Mesenchymal stem cell (in vitro differentiated cells and primary cell): ENCODE measurements at places on chromosomes 1 and 21.

GRCh38 chr1:58727364-58727763 lies 27.5 kb upstream of the MYSM1 start:
- no peaks in the 10 kb centered on the region for H3K27me3 ChIP-seq
- no peak overlapping the region for H3K4me3 ChIP-seq
- H3K36me3 ChIP-seq, result no peaks in the 10 kb centered on the region

GRCh38 chr1:42145764-42146625 lies 7.2 kb upstream of the GUCA2B start:
- no peak overlapping the region for H3K4me3 ChIP-seq
- no peaks in the 10 kb centered on the region for H3K36me3 ChIP-seq
- H3K27ac ChIP-seq, result no peak overlapping the region

DNA sequence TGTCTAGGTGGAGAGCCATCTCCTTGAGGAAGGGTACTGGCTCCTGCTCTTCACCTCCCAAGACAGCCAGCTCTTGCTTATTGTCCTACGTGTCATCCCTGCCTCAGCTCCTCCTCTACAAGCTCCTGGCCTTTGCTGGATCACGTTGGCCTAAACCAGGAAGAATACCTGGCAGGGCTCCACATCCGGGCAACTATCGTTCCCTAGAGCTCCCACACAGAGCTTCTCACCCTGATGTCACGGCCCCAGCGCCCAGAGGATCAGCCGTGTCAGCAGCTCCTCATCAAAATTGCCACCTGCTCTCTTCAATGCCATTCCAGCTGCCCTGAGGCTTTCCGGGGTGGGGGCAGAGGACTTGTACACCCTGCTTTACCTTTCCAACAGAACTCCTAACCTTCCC lies 1.9 kb upstream of the TPM3 start:
- no peaks in the 10 kb centered on the region for H3K4me1 ChIP-seq
- H3K36me3 ChIP-seq, result no peaks in the 10 kb centered on the region
- H3K27me3 ChIP-seq, result peaks cover 45% of the 10 kb centered on the region
- DNase-seq, result no peak
- no peak overlapping the region for H3K27ac ChIP-seq
- H3K4me3 ChIP-seq, result no peak overlapping the region

GRCh38 chr1:61337981-61338848 lies 255.9 kb downstream of the NFIA start:
- H3K27me3 ChIP-seq, result no peaks in the 10 kb centered on the region
- H3K4me3 ChIP-seq, result no peak overlapping the region
- no peaks in the 10 kb centered on the region for H3K36me3 ChIP-seq
- DNase-seq, result peak; percentile 90
- H3K4me1 ChIP-seq, result no peaks in the 10 kb centered on the region

- H3K36me3 ChIP-seq, result no peaks in the 10 kb centered on the region
- no peaks in the 10 kb centered on the region for H3K4me1 ChIP-seq
- no peaks in the 10 kb centered on the region for H3K27me3 ChIP-seq
- no peak overlapping the region for H3K27ac ChIP-seq
- DNase-seq, result no peak
Measured at GRCh38 chr1:225595974-225596551, 56.9 kb downstream of the ENAH start.

DNA sequence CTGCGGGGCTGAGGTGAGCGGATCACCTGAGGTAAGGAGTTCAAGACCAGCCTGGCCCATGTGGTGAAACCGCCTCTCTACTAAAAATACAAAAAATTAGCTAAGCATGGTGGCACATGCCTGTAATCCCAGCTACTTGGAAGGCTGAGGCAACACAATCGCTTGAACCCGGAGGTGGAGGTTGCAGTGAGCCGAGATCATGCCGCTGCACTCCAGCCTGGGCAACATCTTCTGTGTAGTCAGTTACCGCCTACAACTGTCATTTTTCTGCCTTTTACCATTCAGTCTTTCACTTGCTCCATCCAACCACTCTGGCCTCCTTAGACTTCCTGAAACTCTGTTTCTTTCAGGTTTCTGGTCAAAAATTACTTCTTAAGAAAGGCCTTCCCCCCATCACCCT lies 2.2 kb downstream of the MYCBP start:
- H3K27ac ChIP-seq, result no peak overlapping the region
- no peak for DNase-seq
- peaks cover 2% of the 10 kb centered on the region for H3K4me1 ChIP-seq
- no peak overlapping the region for H3K4me3 ChIP-seq
- peaks cover 20% of the 10 kb centered on the region for H3K36me3 ChIP-seq

GRCh38 chr1:245875581-245876261 lies 631.4 kb downstream of the SMYD3 start:
- DNase-seq, result peak; percentile 20
- no peak overlapping the region for H3K4me3 ChIP-seq
- H3K36me3 ChIP-seq, result no peaks in the 10 kb centered on the region
- peaks cover 9% of the 10 kb centered on the region for H3K4me1 ChIP-seq
- H3K27me3 ChIP-seq, result no peaks in the 10 kb centered on the region
- H3K27ac ChIP-seq, result no peak overlapping the region

GRCh38 chr1:50516056-50516455 lies 92.8 kb upstream of the DMRTA2 start:
- no peaks in the 10 kb centered on the region for H3K27me3 ChIP-seq
- H3K4me1 ChIP-seq, result no peaks in the 10 kb centered on the region
- H3K4me3 ChIP-seq, result no peak overlapping the region
- DNase-seq, result no peak
- H3K27ac ChIP-seq, result no peak overlapping the region

- H3K4me1 ChIP-seq, result peaks cover 14% of the 10 kb centered on the region
- no peaks in the 10 kb centered on the region for H3K27me3 ChIP-seq
- peak overlapping the region; percentile 72 for H3K27ac ChIP-seq
- H3K36me3 ChIP-seq, result peaks cover 10% of the 10 kb centered on the region
Measured at GRCh38 chr21:29318354-29318753, 19.6 kb downstream of the BACH1 start.

DNA sequence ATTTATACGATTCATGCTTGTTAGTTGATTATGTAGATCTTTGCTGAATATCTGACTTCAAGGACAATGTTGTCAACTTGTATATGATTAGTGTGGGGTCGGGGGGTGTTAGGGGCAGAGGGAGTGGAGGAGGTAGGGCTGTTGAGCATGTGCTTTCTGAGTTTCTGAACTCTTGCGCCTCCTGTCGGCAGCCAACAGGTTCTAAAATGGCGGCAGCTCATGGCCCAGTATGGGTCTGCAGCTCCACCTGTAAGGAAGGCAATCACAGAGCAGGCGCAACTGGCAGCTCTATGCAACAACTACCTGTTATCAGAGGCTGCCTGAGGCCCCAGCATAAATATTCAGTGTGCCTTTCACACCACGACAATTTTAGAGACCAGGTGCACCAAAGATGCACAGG lies 205.8 kb upstream of the PLXNA2 start:
- no peaks in the 10 kb centered on the region for H3K4me1 ChIP-seq
- H3K36me3 ChIP-seq, result no peaks in the 10 kb centered on the region
- H3K4me3 ChIP-seq, result no peak overlapping the region
- DNase-seq, result no peak
- H3K27me3 ChIP-seq, result no peaks in the 10 kb centered on the region
- no peak overlapping the region for H3K27ac ChIP-seq

- H3K27ac ChIP-seq, result peak within 1 kb of the TSS; percentile 81
- peaks cover 58% of the 10 kb centered on the region for H3K4me1 ChIP-seq
- H3K4me3 ChIP-seq, result peak within 1 kb of the TSS; percentile 81
- peak; percentile 74 for DNase-seq
Measured at GRCh38 chr1:203127666-203128430, at the start of gene ADORA1. Gene ADORA1, plus strand, starts transcription at chr1:203127726. Its CDS starts 1,116 bp downstream, at chr1:203128842.

DNA sequence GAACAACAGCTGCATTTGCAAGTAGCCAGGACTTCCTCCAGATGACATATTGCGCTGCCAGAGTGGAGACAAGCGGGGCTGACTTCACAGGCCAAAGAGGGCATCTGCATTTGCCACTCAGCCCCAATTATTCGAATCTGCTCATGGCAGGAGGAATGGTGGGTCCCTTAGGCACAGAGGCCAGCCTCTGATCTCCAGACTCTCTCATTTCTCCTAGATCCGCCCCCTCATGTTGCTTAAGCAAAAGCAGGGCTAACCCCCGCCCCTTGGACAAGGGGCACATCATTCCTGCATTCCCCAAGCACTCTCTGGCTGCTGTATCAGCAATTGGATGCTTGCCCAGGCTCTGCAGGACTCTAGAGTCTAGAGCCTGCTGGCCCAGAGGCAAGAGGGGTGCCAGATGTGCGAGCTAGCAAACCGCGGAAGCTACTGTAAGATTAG lies 262.4 kb downstream of the ST6GALNAC3 start:
- no peaks in the 10 kb centered on the region for H3K36me3 ChIP-seq
- no peak overlapping the region for H3K27ac ChIP-seq
- peak overlapping the region; percentile 24 for H3K4me3 ChIP-seq
- peak; percentile 52 for DNase-seq

- H3K4me1 ChIP-seq, result peaks cover 8% of the 10 kb centered on the region
- peaks cover 2% of the 10 kb centered on the region for H3K36me3 ChIP-seq
- H3K4me3 ChIP-seq, result no peak overlapping the region
- H3K27me3 ChIP-seq, result no peaks in the 10 kb centered on the region
Measured at GRCh38 chr1:226629210-226629895, 80.8 kb downstream of the STUM start.

DNA sequence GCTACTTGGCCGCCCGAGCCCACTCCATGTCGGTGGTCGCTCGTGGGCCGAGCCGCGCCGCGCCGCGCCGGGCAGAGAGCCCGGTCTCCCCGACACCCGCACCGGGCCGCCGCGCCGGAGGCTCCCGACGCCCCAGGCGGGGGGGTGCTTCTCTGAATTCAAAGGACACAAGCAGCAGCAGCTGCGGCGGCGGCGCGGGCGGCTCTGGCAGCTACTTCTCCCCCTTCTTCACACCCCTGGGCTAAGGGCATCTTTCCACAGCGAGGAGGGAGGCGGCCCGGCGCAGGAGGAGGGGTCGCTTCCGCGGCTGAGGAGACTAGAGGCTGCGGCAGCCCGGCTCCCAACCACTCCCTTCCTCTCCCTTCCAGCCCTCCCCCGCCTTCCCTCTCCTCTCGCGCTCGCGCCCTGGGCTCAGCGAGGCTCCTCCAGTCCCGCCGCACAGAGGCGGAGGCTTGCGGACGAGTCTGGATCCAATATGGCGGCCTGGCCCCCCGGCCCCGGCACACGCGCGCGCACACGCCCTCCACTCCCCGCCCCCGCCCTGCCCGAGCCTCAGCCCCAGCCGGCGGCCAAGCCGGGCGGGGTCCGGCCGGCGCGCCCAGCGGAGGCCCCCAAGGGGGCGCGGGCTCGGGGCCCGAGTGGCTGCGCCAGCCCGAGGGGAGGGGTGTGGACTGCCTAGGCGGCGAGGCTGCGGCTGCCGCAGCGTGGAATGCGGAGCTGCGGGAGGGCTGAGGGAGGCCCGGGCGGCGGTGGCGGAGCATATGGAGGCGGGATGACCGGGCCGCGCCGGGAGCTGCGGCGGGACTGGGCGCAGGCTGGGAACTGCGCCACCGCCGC lies at the start of gene CDC42BPA:
CDC42BPA (minus strand) TSS at position 477 of the 837 bp plus-strand sequence. CDS start 1,310 bp downstream, outside the sequence.
- H3K36me3 ChIP-seq, result no peaks in the 10 kb centered on the region
- H3K4me1 ChIP-seq, result peaks cover 6% of the 10 kb centered on the region
- no peaks in the 10 kb centered on the region for H3K27me3 ChIP-seq
- peak within 1 kb of the TSS; percentile 93 for H3K27ac ChIP-seq
- H3K4me3 ChIP-seq, result peak within 1 kb of the TSS; percentile 89
- DNase-seq, result peak; percentile 93

GRCh38 chr1:46369542-46370213 lies 24.4 kb upstream of the FAAH start:
- H3K4me1 ChIP-seq, result peaks cover 2% of the 10 kb centered on the region
- DNase-seq, result no peak
- no peaks in the 10 kb centered on the region for H3K27me3 ChIP-seq
- H3K4me3 ChIP-seq, result no peak overlapping the region
- peaks cover 26% of the 10 kb centered on the region for H3K36me3 ChIP-seq

- no peak overlapping the region for H3K27ac ChIP-seq
- no peak for DNase-seq
- no peaks in the 10 kb centered on the region for H3K27me3 ChIP-seq
- no peaks in the 10 kb centered on the region for H3K4me1 ChIP-seq
Measured at GRCh38 chr1:186165303-186165702, 209.8 kb downstream of the TPR start.

- no peaks in the 10 kb centered on the region for H3K27me3 ChIP-seq
- H3K4me1 ChIP-seq, result no peaks in the 10 kb centered on the region
- H3K36me3 ChIP-seq, result no peaks in the 10 kb centered on the region
- DNase-seq, result peak; percentile 68
- H3K27ac ChIP-seq, result no peak overlapping the region
Measured at GRCh38 chr1:45359882-45360513, 19.8 kb upstream of the MUTYH start.

DNA sequence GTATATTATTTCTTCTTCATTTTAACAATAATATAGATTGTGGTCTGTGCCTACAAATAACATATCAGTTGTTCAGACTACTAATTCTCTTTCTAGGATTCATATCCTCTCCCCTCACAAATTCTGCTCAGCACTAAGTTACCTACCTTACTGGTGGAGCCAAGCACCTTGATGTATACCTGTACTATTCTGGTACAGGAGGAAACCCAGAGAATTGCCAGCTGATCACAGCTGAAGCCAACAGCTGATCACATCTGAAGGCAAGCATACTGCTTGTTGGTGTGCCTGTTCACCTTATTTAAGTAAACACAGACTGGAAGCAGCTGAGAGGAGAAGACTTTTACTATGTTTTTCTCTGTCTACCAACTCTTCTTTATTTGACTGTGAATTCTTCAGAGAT lies 101.8 kb downstream of the PBX1 start:
- no peak overlapping the region for H3K27ac ChIP-seq
- H3K4me1 ChIP-seq, result no peaks in the 10 kb centered on the region
- no peaks in the 10 kb centered on the region for H3K27me3 ChIP-seq
- DNase-seq, result no peak
- H3K36me3 ChIP-seq, result no peaks in the 10 kb centered on the region

DNA sequence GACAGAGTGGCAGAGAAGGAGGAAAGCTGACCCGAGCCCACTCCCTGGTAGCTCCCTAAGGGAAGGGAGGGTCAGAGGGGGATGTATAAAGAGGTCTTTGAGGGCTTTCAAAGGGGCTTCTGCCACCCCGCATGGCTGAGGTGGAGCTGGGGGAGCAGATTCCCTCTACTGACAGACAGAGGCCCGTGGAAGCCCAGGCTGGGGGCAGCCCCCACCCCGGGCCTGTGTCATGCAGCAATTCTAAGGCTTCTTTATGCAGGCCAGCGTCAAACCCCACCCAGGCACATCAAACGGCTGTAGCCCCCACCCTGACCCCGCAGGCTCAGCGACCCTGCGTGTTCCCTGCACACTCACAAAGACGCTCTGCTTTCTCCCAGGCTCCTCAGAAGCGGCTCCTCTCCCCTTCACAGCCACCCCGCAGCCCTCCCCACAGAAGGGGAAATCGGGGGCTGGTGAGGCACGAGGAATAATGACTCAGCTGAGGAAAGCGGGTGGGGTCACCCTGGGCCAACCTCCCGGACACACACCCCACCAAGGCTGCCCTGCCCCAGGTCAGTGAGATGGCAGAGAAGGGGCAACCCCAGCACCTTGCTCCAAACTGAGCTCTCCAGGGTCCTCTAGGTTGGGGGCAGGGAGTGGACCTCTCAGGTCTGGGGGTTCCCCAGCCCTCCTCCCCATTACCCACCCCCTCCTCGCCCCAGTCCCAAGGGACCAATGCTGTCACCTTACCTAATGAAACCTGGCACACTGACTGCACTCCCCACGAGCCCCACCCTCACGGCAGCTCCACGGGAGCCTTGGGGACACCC lies 10.8 kb downstream of the SLC45A3 start:
- H3K27me3 ChIP-seq, result peaks cover 37% of the 10 kb centered on the region
- DNase-seq, result peak; percentile 15
- no peak overlapping the region for H3K27ac ChIP-seq
- no peaks in the 10 kb centered on the region for H3K36me3 ChIP-seq
- no peak overlapping the region for H3K4me3 ChIP-seq
- peaks cover 50% of the 10 kb centered on the region for H3K4me1 ChIP-seq

- no peaks in the 10 kb centered on the region for H3K36me3 ChIP-seq
- no peaks in the 10 kb centered on the region for H3K27me3 ChIP-seq
Measured at GRCh38 chr1:191125950-191126349, 648.3 kb upstream of the BRINP3 start.
